ENCODE measurements at places on chromosomes 1 and 21. TPM values are rescaled to one million over a fixed set of nuclear protein-coding genes. Genes with fewer than 3 reads are reported as not detected.

The LAPTM5 gene
- total RNA-seq: 0.77 TPM

DNA sequence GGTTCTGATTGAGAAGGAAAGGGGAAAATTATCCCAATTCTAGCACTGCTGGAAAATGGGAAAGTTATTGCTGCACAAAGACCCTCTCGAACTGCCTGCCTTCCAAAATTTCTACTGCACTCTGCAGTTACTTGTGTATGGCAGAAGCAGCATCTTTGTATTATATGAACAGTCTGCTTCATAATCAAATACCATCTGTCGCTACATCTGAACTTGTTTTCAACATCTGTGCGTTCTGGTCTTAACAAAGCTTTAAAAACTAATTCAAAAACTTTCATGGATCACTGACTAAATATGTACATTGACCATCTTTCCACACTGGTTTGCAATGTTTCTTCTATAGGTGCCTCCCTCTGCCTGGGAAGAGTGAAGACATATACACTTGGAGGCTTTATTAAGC, 79.2 kb downstream of the PROX1 start:
- H3K4me1 ChIP-seq: no peaks in the 10 kb centered on the region
- no peak overlapping the region for H3K4me3 ChIP-seq
- no peak overlapping the region for H3K27ac ChIP-seq
- H3K36me3 ChIP-seq: no peaks in the 10 kb centered on the region

DNA sequence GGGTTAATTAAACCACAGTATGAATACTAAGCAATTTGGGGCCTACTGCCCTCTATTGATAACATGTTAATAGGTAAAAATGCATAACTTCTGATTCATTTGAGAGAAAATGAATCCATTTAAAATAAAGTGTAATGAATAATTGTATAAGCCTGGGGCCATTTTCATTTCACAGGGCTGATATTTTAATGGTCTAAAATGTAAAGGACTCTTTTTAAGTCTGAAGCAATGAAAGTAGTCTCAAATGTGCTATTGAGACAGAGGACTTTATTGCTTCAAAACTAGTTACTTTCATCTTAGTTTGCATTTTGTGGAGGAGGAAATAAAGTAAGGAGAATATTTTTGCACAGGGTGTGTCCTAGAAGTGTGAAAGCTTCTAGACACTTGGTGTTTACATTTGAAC, 155.4 kb downstream of the TLR5 start:
- no peak for DNase-seq
- no peaks in the 10 kb centered on the region for H3K4me1 ChIP-seq
- H3K27me3 ChIP-seq: no peaks in the 10 kb centered on the region
- H3K36me3 ChIP-seq: no peaks in the 10 kb centered on the region
- H3K27ac ChIP-seq: no peak overlapping the region

The PTGER3 gene
- 1.1 TPM for total RNA-seq

DNA sequence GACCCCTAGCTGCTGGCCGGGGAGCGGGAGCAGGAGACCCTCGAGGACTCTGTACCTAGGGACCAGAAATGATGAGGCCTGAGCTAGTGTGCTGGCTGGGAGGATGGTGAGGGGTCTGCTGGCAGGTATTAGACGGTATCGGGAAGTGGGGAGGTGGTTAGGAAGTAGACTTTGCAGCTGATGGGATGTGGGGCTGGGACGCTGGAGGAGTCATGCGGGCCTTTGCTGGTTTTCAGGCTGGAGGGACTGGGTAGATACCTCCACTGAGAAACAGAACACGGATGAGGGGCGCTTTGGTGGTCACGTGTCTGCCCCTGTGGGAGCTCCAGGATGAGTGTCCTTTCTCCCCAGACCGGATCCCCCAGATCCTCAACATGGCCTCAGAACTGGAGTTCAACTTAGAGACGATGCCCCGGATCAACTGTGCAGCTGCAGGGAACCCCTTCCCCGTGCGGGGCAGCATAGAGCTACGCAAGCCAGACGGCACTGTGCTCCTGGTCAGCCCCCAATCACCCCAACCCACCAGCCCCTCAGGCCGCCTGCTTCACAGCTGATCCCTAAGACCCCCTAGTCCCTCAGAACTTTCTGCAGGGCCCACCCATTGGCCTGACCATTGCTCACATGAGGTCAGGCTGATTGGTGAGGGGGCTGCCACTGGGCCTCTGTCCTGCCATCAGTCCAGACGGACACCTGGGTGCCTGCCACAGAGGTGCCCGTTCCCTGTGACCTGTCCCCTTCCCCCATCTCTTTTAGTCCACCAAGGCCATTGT, 8.0 kb downstream of the TIE1 start:
- no peak overlapping the region for H3K27ac ChIP-seq
- H3K27me3 ChIP-seq: no peaks in the 10 kb centered on the region
- H3K4me1 ChIP-seq: no peaks in the 10 kb centered on the region
- no peak overlapping the region for H3K4me3 ChIP-seq
- H3K36me3 ChIP-seq: no peaks in the 10 kb centered on the region

DNA sequence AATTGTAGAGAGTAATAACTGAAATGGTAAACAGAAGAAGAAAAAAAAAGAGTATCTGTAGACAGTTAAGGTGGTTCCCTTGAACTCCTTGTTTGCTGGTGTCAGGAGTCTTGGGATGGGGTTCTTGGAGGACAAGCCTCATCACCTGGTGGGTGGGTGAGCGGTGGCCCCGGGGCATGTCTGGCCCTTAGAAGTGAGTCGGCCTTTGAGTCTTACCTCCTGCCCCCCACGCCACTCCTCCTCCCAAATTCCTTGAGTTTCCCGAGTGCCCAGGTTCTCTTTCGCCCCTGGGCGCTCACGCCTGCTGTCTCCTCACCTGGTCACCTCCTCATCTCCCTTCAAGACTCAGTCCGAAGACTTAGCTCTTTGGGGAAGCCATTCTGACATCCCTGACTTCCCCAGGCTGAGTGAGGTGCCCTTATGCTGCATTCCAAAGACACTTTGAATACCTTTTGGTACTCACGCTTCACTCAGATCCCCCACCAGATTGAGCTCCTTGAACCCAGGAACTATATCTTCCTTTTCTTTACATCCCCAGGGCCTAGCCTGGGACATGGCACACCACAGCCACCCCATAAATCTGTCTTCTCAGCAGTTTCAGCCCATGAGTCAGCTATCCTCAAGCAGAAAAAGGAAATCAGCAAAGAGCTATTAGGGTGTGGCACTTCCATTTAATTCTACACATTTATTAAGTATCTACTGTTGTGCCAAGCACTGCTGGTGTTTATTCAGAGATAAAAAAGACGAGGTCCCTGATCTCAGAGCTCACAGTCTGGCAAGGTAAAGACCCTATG, 13.5 kb upstream of the IKBKE start:
- no peaks in the 10 kb centered on the region for H3K27me3 ChIP-seq
- H3K4me1 ChIP-seq: peaks cover 7% of the 10 kb centered on the region
- no peak for DNase-seq
- no peak overlapping the region for H3K27ac ChIP-seq
- no peak overlapping the region for H3K4me3 ChIP-seq

GRCh38 chr1:42941640-42942330, 16.9 kb downstream of the SLC2A1 start:
- H3K4me3 ChIP-seq: peak overlapping the region; percentile 0
- peak overlapping the region; percentile 99 for H3K27ac ChIP-seq
- peaks cover 21% of the 10 kb centered on the region for H3K36me3 ChIP-seq
- no peaks in the 10 kb centered on the region for H3K27me3 ChIP-seq
- peak; percentile 91 for DNase-seq

The PPP2R5A gene
- total RNA-seq: 14.6 TPM

DNA sequence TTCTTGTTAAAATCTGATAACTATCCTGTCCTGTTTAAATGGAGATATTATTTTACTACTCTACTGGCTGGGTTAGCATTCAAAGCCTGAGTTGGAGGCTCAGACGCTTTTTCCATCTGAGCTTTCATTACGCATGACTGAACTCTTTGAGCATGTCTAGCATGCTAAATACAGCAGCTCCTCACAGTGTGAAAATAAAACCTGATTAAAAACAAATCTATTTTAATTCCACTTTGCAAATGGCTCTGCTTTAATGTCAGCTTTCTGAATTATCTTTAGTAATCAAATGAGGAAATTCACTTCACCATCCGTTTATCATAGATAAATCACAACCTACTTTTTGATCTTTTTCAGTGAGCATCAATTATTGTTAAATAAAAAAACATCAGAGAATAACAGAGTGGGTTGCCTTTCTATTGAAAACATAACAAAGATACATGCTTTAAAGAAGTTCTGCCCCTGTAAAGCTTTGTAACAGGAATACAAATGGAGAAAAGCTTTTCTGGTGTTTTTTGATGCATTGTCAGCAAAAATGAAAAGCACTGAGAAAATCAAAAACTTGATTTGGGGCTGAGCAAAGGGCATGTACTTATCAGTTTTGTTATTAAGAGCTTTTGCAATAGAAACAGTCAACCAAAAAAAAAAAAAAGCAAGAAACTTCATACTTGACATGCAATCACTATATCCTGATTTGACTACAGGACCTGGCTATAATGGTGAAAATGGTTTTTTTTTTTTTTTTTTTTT, 3.5 kb upstream of the SPEN start:
- H3K36me3 ChIP-seq: no peaks in the 10 kb centered on the region
- H3K27ac ChIP-seq: no peak overlapping the region
- DNase-seq: peak; percentile 54
- no peaks in the 10 kb centered on the region for H3K27me3 ChIP-seq

DNA sequence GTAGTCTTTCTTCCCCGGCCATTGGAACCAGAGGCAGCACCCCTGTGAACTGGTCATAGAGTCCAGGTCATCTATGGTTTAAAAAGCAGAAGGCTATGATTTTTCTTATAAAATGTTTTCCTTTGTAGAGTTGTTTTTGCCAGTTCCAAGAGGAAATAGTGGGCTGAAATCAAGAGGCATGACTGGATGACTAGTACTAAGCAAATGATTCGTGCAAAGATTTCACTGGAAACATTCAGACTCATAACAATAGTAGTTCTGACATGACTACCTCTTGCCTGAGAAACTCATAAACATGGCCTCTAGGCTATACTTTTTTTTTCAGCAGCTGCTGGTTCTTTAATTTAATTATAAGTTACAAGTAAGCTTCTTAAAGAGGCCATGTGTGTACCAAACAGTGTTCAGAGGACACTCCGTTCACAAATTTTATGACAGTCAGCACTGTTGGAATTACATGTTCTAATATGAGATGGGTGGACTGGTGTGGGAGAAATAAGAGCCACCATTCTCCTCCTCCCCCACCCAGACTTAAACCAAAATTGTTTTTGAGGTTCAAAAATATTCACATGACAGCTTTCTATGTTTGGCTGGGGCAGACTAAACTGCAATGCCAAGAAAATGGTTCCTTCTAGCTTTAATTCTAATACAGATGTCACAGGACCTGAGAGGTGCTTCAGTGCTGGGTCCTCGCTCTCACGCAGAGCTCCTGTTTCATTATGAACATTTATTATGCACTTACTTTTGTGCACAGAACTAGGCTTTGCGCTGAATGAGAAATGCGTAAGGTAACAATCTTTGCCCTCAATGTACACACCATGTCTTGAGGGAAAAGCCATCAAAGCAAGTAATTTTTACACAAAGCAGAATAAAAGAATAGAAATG, 147.5 kb downstream of the ZC3H11B start:
- H3K27me3 ChIP-seq: no peaks in the 10 kb centered on the region
- no peaks in the 10 kb centered on the region for H3K36me3 ChIP-seq
- H3K27ac ChIP-seq: no peak overlapping the region
- DNase-seq: peak; percentile 27
- H3K4me1 ChIP-seq: no peaks in the 10 kb centered on the region

The CGN gene
- 8.8 TPM for total RNA-seq

All from astrocyte (in vitro differentiated cells and primary cell).